ENCODE measurements at places on chromosomes 3 and 15. TPM values are rescaled to one million over a fixed set of nuclear protein-coding genes. Genes with fewer than 3 reads are reported as not detected.

Gene P2RY14
- total RNA-seq, result not detected

Gene UROC1
- total RNA-seq, result not detected

Gene FMN1
- 0.39 TPM for total RNA-seq

- H3K4me1 ChIP-seq, result no peaks in the 10 kb centered on the region
- DNase-seq, result no peak
- no peaks in the 10 kb centered on the region for H3K36me3 ChIP-seq
- no peak overlapping the region for H3K4me3 ChIP-seq
- no peaks in the 10 kb centered on the region for H3K27me3 ChIP-seq
Observed at GRCh38 chr3:98961161-98962155, 60.0 kb upstream of the DCBLD2 start.

GRCh38 chr3:133890037-133890436 lies 5.6 kb downstream of the RAB6B start:
- H3K36me3 ChIP-seq, result no peaks in the 10 kb centered on the region
- peaks cover 2% of the 10 kb centered on the region for H3K4me1 ChIP-seq
- H3K4me3 ChIP-seq, result no peak overlapping the region
- H3K27ac ChIP-seq, result no peak overlapping the region
- no peak for DNase-seq

DNA sequence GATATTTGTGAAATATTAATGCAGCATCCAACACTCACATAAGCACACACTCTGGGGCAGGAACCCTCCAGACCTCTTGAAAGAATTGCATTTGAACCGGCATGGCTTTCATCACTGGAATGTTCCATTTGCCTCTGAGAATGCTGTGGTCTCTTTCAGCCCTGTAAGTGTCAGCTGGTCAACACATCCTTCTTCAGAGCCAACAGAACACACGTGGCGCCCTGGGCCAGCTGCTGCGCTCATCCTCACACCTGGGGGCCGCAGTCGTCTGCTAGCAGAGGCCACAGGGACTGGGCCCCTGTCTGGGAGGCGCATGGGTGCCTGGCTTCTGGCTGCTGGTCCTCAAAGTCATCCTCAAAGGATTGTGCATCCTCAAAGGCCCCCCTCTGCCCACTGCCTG lies 71.4 kb upstream of the HERC1 start:
- H3K27ac ChIP-seq, result peak overlapping the region; percentile 74
- DNase-seq, result no peak
- H3K36me3 ChIP-seq, result no peaks in the 10 kb centered on the region
- no peak overlapping the region for H3K4me3 ChIP-seq

GRCh38 chr3:96700322-96701315 lies 113.8 kb upstream of the EPHA6 start:
- no peaks in the 10 kb centered on the region for H3K36me3 ChIP-seq
- H3K27ac ChIP-seq, result no peak overlapping the region
- no peaks in the 10 kb centered on the region for H3K27me3 ChIP-seq

DNA sequence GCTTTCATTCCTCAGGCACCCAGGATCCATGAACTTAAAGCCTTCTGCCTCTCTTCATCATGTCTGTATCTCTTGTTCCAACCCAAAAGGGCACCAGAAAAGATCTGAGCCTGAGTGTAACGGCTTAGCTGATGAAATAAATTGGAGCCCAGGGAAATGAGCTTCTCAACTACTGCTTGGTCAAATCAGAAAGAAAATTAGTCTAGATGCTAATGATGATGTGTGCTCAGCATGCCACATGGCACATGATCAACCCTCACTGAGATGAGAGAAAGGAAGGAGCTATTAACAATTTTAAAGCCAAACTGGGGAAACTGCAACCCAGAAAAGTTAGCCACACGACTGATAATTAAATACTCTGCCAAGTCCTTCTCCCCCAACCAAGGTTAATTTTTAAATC lies 325.7 kb downstream of the CNTN3 start:
- no peaks in the 10 kb centered on the region for H3K4me1 ChIP-seq
- H3K27ac ChIP-seq, result no peak overlapping the region
- no peak overlapping the region for H3K4me3 ChIP-seq
- no peaks in the 10 kb centered on the region for H3K27me3 ChIP-seq

DNA sequence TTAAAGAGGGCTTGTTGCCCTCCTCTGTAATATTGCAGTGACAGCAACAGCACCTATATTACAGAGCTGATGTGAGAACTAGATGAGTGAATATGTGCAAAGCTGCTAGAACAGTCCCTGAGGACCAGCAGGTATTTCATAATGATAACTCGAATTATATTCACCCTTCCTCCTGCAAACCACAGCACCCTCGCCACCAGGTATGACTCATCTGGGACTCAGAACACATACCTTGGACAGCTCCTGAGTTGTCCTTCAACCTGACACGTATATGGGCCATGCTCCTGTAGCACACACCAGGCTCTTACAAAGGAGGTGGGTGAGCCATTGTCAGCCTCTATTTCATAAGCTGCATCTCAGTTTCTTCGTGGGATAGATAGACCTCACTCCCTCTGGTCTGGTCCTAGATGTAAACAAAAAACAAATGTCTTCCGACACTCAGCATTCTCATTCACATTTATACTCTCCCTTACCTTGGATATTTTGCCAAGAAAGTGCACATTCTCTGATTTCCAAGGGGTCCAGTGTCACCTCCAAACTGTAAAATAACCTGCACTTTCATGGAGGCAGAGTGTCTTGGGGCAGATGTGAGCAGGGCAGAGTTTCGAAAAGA lies 124.5 kb downstream of the TLE3 start:
- H3K27ac ChIP-seq, result no peak overlapping the region
- DNase-seq, result peak; percentile 34
- peaks cover 19% of the 10 kb centered on the region for H3K27me3 ChIP-seq

DNA sequence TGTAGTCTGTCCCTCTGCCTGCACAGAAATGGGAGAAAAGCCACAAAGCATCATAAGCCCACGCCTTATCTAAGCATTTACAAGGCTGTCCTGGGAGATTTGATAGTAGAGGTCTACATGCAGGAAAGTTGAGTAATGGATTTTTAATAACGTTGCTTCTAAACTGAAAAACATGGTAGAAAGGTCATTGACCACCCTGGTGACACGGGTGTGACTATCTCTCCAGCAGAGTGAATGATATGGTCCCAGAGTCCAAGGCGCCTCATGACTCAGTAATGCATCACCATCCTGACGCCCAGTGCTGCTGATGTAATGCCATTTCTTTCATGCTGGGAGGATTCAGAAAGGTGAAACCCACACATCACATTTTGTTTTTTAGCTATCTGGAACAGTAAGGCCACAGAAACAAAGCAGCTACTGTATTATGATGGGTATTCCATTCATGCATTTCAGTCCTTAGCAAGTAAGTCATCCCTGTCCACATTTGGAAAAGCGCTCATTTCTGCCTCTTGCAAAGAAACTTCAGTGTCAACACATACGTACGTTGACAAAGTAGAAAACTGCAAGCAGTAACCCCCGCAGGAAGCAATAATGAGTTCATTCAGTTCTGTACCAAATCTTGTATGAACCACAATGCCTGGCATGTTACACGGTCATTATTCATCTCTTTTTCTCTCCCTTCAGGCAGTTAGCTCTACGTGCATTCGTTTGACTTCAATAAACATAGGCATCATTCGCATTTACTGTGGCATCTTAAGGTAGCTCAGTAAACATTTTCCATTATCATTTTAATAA lies 483.5 kb downstream of the GABRG3 start:
- no peaks in the 10 kb centered on the region for H3K4me1 ChIP-seq
- no peak overlapping the region for H3K27ac ChIP-seq
- no peak for DNase-seq
- H3K4me3 ChIP-seq, result no peak overlapping the region
- no peaks in the 10 kb centered on the region for H3K36me3 ChIP-seq
- H3K27me3 ChIP-seq, result no peaks in the 10 kb centered on the region

DNA sequence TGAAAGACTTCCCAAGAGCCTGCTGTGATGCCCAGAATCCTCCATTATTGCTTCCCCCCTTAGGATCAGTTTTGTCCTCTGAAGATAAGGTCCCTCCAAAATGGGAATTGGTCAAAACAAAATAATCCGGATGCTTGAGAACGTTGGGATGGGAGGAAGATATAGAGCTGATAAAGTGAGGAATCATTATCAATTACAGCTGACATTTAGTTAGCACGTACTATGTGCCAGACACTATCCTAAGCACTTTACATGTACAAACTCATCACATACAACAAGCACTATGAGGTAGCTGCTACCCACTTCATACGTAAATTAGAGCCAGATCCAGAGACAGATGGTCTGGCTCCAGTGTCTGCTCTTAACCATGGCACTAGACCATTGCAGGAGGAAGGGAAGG lies 6.6 kb upstream of the RPP25 start:
- no peak overlapping the region for H3K4me3 ChIP-seq
- H3K36me3 ChIP-seq, result no peaks in the 10 kb centered on the region
- no peak overlapping the region for H3K27ac ChIP-seq

- no peaks in the 10 kb centered on the region for H3K36me3 ChIP-seq
- H3K4me1 ChIP-seq, result peaks cover 18% of the 10 kb centered on the region
- H3K4me3 ChIP-seq, result no peak overlapping the region
- no peak for DNase-seq
Observed at GRCh38 chr3:14300721-14301399, 101.5 kb upstream of the SLC6A6 start.

DNA sequence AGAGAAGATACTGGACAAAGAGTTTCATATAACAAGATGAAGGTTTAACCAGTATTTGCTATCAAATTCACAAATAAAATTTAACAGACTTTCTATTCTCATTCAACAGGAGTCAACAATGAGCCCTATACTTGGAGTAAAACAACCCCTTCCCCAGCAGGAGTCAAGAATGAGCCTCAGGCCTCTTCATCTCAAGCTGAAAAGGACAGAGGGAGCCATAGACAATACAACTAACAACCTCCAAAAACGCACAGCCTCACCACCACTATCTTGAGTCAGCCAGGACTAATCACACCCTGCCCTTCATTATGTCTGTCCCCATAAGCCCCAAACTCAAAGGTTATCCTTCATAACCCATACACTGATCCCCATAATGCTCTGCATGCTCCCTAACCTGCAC lies 36.4 kb downstream of the ETFA start:
- H3K36me3 ChIP-seq, result peaks cover 64% of the 10 kb centered on the region
- H3K4me1 ChIP-seq, result no peaks in the 10 kb centered on the region
- DNase-seq, result no peak
- no peak overlapping the region for H3K27ac ChIP-seq

DNA sequence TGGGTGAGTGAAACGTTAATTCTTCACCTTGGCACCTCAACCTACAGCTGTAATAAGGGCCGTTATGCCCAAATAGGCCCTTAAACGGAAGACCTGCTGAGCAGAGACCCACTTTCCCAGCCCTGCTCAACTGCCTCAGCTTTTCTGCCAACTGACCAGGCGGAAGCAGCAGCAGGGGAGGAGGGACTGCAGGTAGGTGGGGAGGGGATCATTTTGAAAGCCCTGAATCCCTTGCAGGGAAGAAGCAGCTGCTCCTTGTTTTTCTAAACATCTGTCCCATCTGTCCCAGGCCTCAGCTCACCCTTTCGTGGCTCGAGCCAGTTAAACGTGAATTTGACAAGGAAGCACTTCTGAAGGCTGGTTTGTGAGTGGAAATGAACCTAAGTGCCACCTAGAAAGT lies 978 bp upstream of the CMC1 start:
- no peak overlapping the region for H3K27ac ChIP-seq
- H3K4me3 ChIP-seq, result peak overlapping the region; percentile 66
- H3K27me3 ChIP-seq, result no peaks in the 10 kb centered on the region
- no peaks in the 10 kb centered on the region for H3K36me3 ChIP-seq
- H3K4me1 ChIP-seq, result peaks cover 33% of the 10 kb centered on the region
- DNase-seq, result no peak

DNA sequence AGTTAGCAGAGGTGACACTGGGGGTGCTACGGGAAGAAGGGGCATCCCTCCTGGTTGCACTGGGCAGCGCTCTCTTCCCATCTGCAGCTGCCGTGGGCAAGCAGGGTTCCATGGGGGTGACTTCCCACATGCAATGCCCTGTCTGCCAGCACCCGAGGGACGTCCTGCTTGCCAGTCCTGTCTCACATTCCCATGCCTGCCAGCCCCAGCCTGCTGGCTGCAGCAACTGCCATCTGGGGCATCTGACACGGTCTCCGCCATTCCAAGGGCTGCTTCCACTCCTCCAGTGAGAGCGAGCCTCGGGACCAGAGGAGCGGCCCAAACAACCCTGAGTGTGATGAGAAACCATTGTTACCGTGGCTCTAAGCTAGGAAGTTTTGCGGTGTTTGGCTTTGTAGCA lies 45.4 kb upstream of the RPL32 start:
- no peak overlapping the region for H3K4me3 ChIP-seq
- H3K27ac ChIP-seq, result no peak overlapping the region
- peaks cover 10% of the 10 kb centered on the region for H3K27me3 ChIP-seq
- H3K4me1 ChIP-seq, result peaks cover 16% of the 10 kb centered on the region
- no peak for DNase-seq
- no peaks in the 10 kb centered on the region for H3K36me3 ChIP-seq

DNA sequence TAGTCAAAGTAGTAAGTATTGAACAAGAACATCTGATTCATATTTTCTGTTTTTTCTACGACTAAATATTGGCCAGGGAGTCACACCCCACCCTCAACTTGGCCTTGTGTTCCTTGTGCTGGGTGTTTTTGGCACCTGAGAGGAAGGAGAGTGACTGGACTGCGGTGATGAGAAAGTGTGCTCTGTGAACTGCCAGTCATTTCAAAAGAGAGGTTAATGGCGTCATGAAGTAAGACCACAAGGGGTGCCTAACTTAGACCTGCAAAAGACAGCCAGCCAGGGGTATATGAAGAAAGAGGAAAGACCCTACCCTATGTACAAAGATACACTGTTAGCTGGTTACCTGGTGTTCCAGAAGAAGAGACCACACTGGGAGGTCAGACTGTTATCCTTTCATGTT lies 58.4 kb upstream of the COL8A1 start:
- H3K36me3 ChIP-seq, result no peaks in the 10 kb centered on the region
- no peak for DNase-seq
- no peak overlapping the region for H3K27ac ChIP-seq
- no peaks in the 10 kb centered on the region for H3K27me3 ChIP-seq
- no peak overlapping the region for H3K4me3 ChIP-seq
- no peaks in the 10 kb centered on the region for H3K4me1 ChIP-seq

- no peaks in the 10 kb centered on the region for H3K27me3 ChIP-seq
- no peaks in the 10 kb centered on the region for H3K36me3 ChIP-seq
- no peak overlapping the region for H3K4me3 ChIP-seq
Observed at GRCh38 chr3:60886518-60886917, 364.7 kb downstream of the FHIT start.

- no peaks in the 10 kb centered on the region for H3K36me3 ChIP-seq
- H3K27me3 ChIP-seq, result no peaks in the 10 kb centered on the region
- no peaks in the 10 kb centered on the region for H3K4me1 ChIP-seq
- no peak for DNase-seq
- no peak overlapping the region for H3K4me3 ChIP-seq
Observed at GRCh38 chr15:59199626-59200465, 6.8 kb upstream of the LDHAL6B start.

DNA sequence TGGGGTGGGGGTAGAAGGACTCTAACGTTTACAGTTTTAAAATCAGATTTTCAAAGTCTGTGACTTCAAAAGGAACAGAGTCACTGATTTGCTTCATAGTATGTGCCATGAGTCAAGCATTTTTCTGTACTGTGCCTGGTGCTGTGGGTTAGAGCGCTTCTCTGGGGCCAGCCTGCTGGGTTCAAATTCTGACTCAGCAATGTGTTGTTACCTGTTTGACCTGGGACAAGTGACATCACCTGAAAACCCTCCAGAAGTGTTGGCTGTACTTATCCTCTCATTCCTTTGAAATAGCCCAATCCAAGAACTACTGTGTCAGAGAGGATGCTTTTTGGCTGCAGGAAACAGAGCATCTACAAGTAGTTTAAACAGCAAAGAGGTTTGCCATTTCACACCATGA lies 101.7 kb downstream of the LSM3 start:
- H3K27ac ChIP-seq, result no peak overlapping the region
- no peaks in the 10 kb centered on the region for H3K4me1 ChIP-seq
- H3K36me3 ChIP-seq, result no peaks in the 10 kb centered on the region
- H3K4me3 ChIP-seq, result no peak overlapping the region
- H3K27me3 ChIP-seq, result no peaks in the 10 kb centered on the region

GRCh38 chr3:170564664-170565063 lies 21.2 kb downstream of the SLC7A14 start:
- peaks cover 3% of the 10 kb centered on the region for H3K4me1 ChIP-seq
- no peak for DNase-seq
- no peaks in the 10 kb centered on the region for H3K36me3 ChIP-seq
- H3K27me3 ChIP-seq, result no peaks in the 10 kb centered on the region
- H3K4me3 ChIP-seq, result no peak overlapping the region

All from CD4-positive, alpha-beta T cell (primary cell).